ENCODE measurements at places on chromosomes 7 and 10.

- DNase-seq: peak; percentile 39
Observed at GRCh38 chr7:107147464-107148393, 21.1 kb upstream of the HBP1 start.

- DNase-seq: no peak
Observed at GRCh38 chr7:1590476-1590875, 20.6 kb upstream of the PSMG3 start.

- DNase-seq: no peak
Observed at GRCh38 chr10:89053555-89053954, 63.0 kb downstream of the FAS start.

DNA sequence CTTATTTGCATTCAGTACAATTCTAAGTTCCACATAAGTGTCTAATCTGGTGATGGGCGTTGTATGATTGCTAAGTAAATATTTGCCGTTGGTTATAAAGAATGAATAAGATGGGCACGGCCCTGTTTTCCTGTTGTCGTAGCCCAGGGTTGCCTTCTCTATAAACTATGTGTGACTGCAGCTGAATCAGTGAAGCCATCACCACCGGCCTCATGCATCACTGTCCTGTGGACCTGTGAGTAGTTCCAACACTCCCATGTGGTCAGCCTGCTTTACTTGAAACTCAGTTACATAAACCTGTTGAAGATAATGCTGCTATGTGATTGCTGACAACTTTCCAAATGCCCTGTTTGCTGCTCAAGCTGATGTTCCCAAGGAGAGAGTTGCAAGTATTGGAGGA, 21.6 kb upstream of the KLF6 start:
- DNase-seq: no peak

DNA sequence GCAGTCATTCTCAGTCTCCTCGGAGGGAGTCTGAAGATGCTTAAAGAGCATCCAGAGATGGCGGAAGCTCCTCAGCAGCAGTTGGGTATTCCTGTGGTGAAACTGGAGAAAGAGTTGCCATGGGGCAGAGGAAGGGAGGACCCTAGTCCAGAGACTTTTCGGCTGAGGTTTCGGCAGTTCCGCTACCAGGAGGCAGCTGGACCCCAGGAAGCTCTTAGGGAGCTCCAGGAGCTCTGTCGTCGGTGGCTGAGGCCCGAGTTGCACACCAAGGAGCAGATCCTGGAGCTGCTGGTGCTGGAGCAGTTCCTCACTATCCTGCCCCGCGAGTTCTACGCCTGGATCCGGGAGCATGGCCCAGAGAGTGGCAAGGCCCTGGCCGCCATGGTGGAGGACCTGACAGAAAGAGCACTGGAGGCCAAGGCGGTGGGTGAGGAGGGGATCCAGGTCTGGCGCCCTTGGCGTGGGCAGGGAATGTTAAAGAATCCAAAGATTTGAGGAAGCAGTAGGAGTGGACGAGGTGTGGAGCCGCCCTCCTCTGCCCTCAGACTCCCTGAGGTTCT, 2.9 kb downstream of the ZSCAN25 start:
- no peak for DNase-seq

DNA sequence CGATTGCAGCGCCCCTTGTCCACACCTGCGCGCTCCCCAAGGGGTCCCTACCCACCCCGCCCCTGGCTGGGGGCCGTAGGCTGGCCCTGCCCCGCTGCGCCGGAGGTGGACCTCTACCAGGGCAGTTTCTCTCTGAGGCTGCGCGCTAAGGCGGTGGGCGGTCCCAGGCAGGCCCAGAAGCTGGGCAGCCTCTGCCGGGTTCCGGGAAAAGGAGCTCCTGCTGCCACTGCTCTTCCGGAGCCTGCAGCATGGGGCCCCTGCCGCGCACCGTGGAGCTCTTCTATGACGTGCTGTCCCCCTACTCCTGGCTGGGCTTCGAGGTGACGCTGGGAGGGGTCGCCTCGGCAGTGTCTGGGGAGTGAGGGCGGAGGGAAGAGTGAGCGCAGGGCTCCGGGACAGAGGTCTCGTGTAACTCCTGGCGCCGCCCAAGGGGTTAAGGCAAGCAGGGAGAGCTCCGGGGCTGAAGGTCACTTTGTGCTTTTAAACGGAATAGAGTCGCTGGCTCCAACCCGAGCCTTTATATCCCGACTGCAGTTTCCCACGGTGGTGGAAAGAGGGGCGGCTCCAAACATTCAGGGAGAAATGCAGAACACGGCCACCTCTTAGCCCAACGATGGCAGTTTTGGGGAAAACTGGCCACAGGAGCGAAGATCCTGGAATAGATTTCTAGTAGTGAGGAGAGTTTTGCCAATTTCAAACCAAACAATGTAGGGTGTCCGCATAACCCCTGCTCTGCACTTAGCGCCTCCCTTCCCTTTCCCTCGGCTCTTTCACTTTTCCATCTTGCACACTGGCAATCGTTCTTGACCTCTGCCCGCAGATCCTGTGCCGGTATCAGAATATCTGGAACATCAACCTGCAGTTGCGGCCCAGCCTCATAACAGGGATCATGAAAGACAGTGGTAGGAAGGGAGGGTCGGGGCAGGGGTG, at the start of gene GSTK1:
Gene GSTK1, plus strand, starts transcription at position 176 of the 930 bp plus-strand sequence. Its CDS starts 73 bp downstream, at position 249.
- DNase-seq: peak; percentile 67

DNA sequence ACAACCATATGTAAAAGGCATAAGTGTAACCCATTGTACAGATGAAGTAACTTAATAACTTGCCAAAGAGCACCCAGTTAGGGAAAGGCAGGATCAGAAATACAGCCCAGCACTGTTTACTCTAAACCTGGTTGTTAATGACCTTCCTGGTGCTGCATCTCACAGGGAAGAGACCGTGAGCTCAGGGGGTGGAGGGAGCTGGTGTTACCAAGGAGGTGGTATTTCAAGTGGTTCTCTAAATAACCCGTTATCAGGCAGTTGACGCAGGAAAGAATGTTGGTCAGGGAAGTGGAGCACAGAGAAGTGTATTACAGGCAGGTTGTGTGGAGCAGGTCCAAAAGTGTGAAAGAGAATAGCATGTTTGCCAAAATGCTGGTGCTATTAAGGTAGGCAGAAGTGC, 4.4 kb upstream of the ST7 start:
- no peak for DNase-seq

- no peak for DNase-seq
Observed at GRCh38 chr7:122311734-122312450, 7.3 kb upstream of the FEZF1 start.

DNA sequence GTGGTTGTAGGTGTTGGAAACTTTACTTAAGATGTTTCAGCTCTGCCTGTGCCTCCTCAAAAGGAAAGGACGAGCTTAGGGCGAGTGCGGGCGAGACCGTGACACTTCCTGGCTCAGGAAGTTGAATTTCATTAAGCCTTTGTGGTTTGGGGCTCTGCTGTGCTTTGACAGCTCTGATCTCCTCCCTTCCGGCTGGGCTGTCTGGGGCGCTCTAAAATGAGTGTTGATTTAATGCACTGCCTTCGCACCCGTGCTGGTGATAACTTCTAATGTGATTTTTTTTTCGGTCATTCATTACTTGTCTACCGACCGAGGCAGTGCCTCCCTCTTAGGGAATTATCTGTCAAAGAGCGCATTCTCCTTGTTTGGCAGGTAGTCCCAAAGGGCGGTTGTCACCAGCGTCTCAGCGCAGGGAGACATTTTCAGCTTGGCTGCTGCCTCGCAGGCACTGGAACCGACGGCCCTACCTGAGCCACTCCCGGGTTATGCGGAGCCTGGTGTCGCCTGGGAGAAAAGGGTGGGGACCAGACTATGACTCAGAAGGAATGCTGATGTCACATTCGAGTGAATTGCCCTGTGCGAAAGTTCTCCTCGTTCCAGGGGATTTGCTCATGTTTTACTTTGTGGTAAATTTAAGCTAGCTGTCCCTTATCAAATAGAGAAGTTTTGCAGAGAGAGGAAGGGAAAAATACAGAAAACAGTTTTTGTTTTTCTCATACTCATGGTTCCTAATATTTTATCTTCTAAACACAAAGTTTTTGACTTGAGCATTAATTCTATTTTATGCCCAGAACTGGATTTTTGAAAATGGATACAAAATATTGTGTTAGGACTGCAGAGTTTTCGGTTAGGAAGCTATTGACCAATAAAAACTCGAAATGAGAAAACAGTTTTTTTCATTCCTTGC, 920 bp downstream of the TES start:
- DNase-seq: peak; percentile 85

DNA sequence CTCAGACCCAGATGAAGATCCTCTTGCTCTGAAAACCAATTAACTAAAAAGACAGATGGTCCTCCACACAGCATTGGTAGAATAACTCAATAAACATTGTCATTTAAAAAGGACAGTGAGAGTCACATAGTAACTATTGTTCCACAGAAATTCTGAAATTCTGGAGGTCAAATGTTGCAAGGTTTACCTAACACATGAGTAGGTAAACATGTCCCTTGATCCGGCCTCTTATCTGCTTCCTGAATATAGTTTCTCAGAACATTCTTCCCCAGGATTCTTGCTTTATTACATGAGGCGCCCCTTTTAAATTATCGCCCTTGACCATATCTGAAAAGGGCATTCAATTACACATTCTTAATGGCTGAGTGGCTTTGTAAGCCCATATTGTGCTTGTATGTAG, 270.7 kb downstream of the SEMA3D start:
- no peak for DNase-seq

GRCh38 chr10:126833542-126833941, 71.7 kb upstream of the DOCK1 start:
- no peak for DNase-seq
